ENCODE measurements at places on chromosomes 3 and 15.

GRCh38 chr15:30038667-30039523, 43.9 kb upstream of the GOLGA8J start:
- no peak for DNase-seq

- DNase-seq, result no peak
These were observed 153.5 kb downstream of the UACA start for GRCh38 chr15:70609889-70610288.

- DNase-seq, result no peak
These were observed 542 bp upstream of the UBAP1L start for GRCh38 chr15:65115542-65115941.

GRCh38 chr3:167406876-167407492, 26.9 kb upstream of the ZBBX start:
- no peak for DNase-seq

DNA sequence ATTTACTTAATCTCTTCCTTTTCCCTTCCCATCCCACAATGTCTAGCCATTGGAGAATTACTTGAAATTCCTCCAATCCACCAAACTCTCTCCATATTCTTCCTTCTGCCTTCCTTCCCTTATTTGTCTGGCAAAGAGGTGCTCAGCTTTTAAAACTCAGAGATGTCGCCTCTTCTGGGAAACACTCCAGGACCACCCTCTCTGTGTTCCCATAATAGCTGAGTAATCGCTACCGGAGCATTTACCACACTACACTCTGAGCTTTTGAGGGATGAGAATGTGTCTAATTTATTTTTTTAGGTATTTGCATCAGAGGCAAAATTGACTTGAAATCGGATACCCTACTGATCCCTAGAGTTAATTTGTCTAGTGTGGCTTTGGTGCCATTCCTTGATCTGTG, 245.7 kb upstream of the TPRG1 start:
- DNase-seq, result no peak

- DNase-seq, result no peak
These were observed 105.6 kb downstream of the OCA2 start for GRCh38 chr15:27993544-27993943.

GRCh38 chr3:145952536-145952935, 208.4 kb downstream of the PLOD2 start:
- DNase-seq, result no peak

DNA sequence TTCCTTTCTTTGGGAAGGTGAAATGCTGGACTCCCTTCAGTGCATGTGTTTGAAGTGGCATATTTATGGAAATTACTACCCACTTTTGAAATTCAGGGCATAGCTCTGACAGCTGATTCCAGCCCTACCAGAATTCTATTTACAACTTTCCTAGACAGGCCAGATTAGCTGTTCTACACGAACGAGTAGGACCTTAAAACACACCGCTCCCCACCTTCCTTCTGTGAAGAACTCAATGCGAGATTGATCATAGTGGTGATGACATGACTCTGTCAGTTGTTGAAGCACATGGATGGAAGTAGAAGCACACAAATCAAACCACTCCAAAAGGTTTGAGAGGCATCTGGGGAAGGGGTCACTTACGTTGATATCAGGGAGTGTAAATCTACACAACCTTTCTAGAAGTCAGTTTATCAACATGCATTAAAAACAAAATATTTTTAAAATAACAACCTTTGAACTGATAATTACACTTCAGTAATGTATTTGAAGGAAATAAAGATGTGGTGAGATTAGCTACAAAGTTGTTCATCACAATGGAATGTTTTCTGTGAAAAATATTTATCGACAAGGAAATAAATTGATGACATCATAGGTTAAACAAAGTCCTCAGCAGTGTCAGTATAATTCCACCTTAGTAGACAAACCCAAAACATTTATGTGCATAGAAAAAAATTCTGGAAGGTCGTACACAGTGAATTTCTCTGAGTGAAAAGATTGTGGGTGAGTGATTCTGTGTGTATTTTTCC, 29.8 kb downstream of the RARB start:
- DNase-seq, result no peak

DNA sequence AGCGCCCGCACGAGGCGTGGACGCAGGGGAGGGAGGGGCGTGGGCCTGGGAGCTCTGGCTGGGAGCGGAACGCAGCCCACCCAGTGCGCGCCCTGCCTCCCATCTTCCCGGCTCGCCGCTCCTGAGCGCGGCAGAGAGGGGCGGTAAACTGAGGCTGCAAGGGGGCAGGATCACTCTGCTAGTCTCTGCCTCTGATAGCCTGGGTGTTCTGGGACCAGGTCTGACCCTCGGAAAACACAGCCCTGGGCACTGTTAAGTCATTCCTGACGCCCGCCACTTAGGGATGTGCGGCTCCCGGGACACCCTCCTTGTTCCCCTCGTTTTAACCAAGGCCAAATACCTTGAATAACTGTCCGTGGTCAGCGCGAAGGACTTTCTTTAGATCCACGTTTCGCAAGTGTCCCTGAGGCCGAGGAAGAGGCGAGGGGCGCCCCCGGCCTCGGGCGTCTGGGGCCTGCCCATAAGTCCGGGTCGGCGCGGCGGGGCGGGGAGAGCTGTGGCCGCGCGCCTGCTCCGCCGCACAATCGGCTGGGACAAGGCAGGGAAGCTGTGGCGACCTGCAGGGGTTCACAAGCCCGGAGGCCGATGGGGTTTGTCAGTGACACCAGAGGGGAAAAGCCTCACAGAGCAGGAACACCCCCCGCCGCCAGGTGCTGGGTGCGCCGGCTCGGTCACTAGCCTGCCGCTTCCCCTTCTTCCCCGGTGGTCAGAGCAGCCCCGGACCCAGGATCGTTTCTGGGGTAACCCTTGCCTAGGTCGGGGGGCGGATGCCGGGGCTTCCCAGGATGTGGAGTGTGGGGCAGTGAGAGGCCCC, 1.5 kb downstream of the ITPKA start:
- DNase-seq, result peak; percentile 54

- no peak for DNase-seq
These were observed 154.8 kb downstream of the PLCL2 start for GRCh38 chr3:17039594-17039993.

GRCh38 chr15:74709011-74709410, 13.2 kb upstream of the EDC3 start:
- no peak for DNase-seq

DNA sequence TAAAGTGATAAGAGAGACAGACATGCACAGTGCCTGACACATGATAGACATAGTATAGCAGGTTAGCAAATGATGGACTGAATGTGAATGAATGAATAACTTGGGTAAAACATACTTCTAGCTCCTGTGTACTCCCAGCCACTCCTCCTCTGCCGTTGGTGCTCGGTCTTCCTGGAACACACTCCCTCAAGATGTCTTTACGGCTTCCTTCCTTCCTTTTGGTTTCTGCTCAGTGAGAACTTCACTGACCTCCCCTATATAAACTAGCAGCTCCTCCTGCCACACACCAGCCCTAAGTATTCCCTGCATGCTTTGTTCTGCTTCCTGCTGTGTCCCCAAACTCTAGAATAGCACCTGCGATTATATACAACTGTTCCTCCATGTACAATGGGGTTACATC, 50.2 kb downstream of the RAD54L2 start:
- no peak for DNase-seq

DNA sequence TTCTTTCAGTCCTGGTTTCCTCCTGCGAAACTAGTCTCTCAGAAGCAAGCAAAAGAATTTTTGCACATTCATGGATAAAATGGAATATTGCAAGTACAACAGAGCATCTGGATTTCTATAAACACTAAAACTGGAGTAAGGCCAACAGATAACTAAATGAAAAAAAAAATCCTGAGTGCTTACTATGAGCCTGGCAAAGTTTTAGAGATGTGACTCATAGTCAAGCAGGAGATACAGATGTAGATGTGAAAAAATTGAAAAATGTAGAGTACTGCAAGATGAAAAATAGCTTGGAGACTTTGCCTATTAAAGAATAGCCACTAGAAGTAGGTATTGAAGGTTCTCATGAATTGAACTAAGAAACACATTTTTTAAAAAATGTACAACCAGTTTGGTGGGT, 397.4 kb downstream of the OTOL1 start:
- DNase-seq, result no peak

DNA sequence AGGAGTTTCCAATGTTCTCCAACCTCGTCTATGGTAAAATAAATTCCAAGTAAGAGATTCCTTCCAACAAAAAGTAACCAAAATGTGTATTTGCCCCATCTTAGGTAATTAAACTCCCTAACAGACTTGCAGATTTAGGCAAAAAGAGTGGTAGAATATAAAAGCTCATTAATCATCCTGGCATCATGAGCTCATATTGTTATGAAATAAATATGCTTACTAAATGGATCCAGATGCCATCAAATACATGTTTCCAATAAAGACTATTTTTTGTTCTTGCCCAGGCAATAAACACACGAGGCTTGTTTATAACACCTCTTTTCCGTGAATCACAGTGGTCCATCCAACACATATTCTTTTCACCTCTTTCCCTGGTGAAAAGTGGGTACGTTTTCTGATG, 189.4 kb downstream of the THSD4 start:
- DNase-seq, result no peak

DNA sequence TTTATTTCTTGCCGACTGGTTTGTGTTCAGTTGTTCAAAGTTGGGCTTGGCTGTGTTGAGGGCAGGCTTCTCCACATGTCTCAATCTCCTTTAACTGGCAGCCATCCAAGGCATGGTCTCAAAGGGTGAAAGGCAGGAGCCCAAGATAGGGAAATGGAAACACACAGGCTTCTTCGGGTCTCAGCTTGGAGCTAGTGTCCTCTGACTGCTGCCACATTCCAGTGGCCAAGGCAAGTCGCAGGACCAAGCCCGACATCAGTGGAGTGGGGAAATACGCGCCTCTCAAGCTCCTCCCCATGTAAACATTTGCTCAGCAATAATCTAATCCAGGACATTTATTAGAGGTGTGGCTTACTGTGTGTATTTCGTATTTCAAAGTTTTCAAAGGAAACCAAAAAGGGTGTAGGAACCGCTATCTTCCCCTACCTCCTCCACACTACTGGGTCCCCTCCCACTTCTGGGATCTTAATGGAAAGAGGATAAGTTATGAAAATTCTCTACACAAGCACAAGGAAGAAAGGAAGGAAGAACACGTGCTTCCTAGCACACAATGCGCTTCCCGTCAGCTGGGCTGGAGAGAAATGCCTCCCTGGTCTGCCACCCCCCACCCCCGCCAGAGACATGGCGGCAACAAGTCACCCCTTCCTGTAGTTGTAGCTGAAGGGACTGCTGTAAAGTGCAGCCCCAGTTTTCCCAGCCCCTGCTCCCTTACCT, 181.7 kb downstream of the FAM43A start:
- no peak for DNase-seq

- peak; percentile 29 for DNase-seq
These were observed 54.0 kb downstream of the B3GNT5 start for GRCh38 chr3:183306798-183307671.

GRCh38 chr15:80265021-80265420, 13.0 kb upstream of the CTXND1 start:
- DNase-seq, result peak; percentile 27

DNA sequence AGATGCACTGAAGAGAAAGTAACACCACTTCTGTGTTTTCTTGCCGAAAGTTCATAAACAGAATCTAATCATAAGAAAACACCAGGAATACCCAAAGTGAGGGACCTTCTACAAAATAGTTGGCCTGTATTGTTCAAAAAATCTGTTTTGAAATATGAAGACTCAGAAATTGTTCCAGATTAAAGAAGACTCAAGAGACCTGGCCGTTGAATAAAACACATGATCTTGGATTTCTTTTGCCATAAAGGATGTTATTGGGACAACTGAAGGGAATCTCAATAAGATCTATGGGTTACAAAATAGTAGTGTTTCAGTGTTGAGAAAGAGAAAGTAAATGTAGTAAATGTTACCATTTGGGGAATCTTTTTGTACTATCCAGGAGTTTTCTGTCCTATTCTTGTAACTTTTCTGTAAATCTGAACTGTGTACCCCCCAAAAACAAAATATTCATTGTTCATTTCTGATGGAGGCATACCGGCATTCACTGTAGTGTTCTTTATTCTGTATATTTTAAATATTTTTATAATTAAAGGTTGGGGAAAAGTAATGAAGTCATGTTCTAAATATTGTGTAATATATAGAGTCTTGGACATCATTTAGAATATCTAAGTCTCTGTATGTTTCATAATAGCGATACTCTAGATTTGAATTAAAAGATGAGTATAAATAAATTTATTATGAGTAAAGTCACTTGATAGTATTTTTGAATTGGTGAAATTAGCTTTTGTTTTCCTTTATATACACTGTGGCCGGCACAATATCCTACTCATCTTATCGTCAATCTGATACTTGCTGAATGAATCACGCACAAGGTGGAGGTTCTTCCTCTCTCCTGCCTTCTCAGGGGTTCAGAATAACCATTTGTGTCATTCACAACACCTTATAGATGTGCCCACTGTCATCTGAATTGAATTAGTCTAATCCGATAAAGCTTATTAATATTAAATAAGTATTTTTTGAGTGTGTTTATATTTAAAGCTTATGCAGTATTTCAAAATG, 66.7 kb downstream of the TRAK1 start:
- DNase-seq, result no peak

- no peak for DNase-seq
These were observed 62.3 kb downstream of the PDIA5 start for GRCh38 chr3:123129092-123129491.

DNA sequence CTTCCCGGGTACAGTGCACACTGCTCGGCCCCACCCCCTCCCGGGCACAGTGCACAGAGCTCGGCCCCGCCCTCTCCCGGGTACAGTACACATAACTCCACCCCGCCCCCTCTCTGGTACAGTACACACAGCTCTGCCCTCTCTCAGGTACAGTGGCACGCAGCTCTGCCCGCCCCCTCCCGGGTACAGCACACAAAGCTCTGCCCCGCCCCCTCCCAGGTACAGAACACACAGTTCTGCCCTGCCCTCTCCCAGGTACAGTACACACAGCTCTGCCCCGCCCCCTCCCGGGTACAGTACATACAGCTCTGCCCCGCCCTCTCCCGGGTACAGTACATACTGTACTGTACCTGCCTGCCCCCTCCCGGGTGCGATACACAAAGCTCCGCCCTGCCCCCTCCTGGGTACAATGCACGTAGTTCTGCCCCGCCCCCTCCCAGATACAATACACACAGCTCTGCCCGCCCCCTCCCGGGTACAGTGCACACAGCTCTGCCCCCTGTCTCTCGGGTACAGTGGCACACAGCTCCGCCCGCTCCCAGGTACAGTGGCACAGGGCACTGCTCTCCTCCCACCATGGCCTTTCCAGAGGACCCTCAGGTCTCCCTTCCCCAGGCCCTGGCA, 16.4 kb upstream of the PRR20G start:
- DNase-seq, result no peak

- no peak for DNase-seq
These were observed 763 bp upstream of the ZIC4 start for GRCh38 chr3:147407114-147407497.

DNA sequence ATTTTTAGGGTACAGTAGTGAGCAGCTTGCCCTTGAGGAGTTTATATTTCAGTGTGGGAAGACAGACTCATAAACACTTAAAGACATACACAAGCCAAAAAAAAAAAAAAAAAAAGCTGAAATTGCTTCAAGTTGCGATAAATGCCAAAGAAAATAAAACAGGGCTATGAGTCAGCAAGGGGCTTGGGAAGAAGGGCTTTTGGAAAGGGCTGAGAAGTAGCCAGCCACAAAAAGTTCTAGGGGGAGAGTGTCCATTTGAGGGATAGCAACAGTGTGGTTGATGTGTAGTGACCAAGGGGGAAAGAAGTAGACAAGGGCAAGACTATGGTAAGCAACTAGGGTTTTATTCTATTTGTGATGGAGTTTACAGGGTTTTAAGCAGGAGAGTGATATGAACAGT, 185.5 kb downstream of the ADAMTS9 start:
- DNase-seq, result no peak

GRCh38 chr15:78075490-78076230, 1.9 kb downstream of the TBC1D2B start:
- DNase-seq, result no peak

Measured in stimulated activated CD4-positive, alpha-beta T cell treated with anti-CD3 and anti-CD28 coated beads, Interleukin-2, amount 100 ng/mL, for 24 hours (primary cell).